ENCODE measurements at places on chromosomes 7 and 10.

DNA sequence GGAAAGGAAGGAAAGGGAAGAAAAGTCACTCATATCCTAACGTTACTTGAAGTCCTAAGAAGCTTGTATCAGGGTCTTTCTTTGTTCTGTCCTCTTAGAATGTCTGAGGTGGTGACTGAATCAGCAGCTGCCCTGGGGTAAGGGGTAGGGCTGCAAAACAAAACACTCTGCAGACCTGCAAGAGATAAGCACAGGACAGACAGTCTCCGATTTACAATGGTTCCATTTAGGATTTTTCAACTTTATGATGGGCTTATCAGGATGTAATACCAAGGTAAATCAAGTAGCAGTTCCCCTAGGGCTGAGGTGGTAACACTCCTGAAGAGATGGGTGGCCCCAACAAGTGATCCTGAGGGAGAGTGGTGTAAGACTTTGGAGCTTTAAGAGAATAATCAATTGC lies 16.5 kb downstream of the KDM7A start:
- no peak for DNase-seq

DNA sequence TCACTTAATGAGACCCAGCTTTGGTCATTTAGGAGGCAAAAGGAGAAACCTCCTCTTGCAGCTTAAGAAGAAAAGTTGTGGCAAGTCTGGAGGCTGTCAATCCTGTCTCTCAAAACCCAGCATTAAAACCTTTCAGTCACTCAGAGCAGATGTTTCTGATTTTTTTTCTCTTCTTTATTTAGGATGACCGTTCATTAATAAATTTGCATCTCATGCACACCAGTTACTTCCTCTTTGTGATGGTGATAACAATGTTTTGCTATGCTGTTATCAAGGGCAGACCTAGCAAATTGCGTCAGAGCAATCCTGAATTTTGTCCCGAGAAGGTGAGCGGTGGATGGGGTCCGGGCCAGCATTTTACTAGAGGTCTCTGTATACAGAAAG lies 32.0 kb downstream of the TMEM248 start:
- no peak for DNase-seq

- DNase-seq = no peak
Observed at GRCh38 chr10:49189422-49189821, 1.2 kb upstream of the TMEM273 start.

DNA sequence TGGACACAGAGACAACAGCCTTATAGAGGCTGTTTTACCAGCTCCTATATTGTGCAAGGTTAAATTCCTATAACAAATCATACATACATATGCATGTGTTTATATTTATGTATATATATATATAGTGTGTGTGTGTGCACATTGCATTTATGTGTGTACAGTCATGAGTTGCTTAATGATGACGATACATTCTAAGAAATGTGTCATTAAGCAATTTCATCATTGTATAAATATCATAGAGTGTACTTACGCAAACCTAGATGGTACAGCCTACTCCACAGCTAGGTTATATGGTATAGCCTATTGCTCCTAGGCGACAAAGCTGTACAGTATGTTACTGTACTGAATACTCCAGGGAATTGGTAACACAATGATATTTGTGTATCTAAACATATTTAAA lies 30.1 kb upstream of the TNKS2 start:
- no peak for DNase-seq

- no peak for DNase-seq
Observed at GRCh38 chr7:42886129-42886528, 25.7 kb downstream of the C7orf25 start.

- no peak for DNase-seq
Observed at GRCh38 chr7:131100357-131101054, 227.2 kb upstream of the MKLN1 start.

DNA sequence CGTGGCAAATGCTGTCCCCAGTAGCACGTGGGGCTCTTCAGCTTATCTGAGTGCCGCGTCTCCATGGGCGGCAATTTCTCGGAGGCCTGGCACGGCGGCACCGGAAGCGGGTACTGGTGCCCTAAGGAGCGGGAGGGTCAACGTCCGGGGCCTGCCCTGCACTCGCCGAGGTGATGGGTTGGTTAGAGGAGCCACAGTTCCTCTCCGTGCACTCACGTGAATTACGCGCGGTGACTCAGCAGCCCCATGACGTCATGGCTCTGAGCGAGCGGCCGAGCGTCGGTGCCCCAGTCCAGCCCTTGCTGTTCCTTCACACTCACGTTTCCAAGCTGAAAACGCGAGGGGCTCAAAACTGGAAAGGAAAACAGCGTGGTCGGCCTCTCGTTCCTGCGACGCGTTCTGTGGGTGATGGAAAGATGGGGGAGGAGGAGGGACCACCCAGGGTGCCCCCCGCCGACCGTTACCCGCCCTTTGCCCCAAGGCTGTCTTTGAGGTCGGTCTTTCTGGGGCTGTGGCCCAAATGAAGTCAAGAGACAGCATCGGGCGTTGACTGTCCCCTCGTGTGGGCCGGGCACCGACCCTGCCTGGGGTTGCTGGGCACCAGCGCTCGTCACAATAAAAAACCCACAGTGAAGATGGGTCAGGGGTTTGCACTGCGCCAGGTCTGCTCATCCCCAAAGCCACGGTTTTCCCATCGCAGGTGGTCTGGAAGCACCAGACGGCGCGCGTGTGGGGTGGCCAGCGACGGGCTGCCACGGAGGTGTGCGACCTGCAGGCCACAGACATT lies 70.4 kb upstream of the CFAP46 start:
- no peak for DNase-seq

GRCh38 chr7:157274991-157275427 lies 61.8 kb upstream of the DNAJB6 start:
- no peak for DNase-seq

- DNase-seq = no peak
Observed at GRCh38 chr10:94571081-94571480, 25.5 kb downstream of the HELLS start.

DNA sequence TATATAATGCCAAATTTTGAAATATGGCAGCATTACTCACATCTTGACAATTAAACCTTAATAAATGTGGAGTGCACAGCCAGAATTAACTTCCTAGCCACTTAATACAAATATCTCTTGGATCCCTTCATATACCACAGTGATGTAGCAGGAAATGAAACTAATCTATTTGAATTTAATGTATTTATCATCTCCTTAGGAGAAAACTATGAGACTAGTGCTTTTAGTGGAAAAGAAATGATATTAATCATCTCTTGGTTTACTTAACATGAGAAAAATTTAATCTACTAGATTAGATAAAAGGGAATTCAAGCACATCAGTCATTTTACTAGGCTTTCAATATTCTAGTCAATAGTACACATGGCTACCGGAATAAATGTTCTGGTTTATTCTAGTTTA lies 55.7 kb upstream of the GPR22 start:
- DNase-seq = no peak

DNA sequence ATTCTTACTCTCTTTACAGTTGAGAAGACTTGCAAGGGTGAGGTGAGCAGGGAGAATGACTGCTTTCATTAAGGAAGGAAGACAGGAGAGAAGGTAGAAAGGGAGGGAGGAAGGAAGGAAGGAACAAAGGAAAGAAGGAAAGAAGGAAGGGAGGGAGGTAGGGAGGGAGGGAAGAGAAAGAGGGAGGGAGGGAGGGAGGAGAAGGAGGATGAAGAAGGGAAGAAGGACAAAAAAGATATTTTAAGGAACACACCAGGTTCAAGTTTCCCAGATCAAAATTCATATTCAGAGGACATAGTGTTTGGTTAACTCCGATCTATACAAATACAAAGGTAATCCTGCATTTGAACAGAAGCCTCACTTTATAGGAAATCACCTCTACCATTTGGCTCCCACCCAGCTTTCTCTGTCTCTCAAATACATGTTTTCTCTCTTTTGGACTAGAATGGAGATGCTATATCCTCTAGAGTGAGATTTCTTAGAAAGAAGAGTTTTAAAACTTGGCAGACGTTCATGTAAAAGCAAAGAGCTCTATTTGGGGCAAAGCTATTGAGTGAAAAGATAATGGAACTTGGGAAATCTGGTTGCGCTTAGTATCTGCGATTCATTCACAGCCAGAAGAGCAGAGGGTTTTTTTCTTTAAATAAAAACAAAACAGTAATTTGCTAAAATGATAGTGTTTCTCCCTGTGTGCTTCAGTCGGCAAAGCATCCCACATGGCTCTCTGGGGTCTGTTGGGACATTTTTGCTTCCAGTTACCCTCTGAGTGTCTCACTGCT lies 261.9 kb upstream of the LYZL1 start:
- no peak for DNase-seq

DNA sequence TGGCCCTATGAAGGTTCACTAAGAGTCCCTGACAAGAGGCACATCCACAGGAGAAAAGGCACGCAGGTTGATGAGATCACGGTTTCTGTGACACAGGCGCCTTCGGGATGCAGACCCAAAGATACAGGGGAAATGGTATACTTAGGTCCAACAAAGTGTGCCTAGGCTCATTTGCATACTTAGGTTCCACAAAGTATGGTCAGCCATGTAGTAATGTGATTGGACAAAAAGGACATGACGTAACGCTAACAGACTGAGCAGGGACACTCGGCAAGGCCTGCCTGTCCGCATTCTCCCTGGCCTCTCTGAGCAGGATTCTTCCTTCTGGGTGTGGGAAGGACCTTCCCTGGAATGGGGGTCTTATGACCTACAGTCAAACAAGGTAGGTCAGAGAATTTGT lies 190.6 kb downstream of the CELF2 start:
- DNase-seq = no peak
